ENCODE measurements at places on chromosomes 7 and 10. TPM values are rescaled to one million over a fixed set of nuclear protein-coding genes. Genes with fewer than 3 reads are reported as not detected.

DNA sequence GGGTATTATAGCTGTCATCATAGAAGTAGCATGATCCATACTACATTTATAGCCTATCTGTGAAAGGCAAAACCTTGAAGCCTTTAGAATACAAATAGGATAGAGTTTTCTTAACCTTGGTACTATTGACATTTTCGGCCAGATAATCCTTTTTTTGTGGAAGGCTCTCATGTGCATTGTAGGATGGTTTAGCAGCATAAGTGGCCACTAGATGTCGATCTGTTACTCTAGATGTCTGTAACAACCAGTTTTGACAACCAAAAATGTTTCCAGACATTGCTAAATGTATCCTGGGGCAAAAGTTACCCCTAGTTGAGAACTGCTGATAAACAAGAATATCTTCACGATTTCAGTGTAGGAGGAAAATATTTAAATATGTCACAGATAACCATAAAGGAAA, 319.4 kb upstream of the GALNT17 start:
- DNase-seq = no peak

The TRAPPC14 gene
- 35.2 TPM for total RNA-seq

DNA sequence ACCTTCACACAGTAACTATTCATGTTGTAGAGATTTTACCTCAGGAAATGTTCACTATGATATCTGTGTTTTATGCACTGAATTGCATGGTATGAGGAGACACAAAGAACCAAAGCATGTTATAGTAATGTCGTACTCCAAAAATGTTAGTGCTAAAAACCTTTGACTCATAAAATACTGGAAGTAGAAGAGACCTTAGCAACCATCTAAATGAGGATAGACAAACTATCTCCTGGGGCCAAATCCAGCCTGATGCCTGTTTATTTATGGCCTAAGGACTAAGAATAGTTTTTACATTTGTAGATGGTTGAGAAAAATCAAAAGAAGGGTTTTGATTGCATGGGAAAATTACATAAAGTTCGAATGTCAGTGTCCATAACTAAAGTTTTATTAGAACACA, 535.1 kb downstream of the INHBA start:
- no peak for DNase-seq

DNA sequence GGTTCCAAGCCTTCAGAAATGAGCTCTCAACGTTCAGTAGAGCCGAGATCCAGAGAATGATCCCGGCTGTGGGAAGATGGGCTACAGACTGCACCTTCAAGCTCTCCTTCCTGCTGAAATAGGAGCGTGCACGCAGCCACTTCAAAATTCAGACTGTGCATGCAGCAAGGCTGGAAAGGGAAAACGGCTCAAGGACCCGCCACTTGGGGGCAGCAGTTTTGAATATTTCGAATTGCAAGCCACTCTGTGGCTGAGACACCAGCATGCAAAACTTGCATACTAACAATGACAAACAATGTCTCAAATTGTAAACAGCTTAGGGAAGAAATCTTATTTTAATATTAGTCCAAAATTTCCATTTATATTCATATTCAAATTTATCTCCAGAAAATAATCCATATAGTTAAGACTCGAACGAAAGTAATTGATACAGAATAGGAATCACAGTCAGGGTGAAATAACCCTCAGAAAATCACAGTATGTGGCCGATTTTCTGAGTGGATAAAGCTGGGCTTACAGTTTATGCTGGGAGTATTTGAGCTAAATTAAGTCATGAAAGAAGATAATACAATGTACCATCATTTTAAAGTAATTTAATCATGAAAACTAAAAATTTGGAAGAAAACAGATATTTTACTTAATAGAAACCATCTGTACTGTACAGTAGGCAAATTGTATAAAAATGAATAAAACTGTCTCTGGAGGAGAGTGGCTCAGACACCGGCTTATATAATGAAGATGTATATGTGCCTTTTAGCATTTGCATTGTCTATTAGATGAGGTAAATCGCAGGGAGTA, 137.9 kb upstream of the MKI67 start:
- DNase-seq = peak; percentile 78

DNA sequence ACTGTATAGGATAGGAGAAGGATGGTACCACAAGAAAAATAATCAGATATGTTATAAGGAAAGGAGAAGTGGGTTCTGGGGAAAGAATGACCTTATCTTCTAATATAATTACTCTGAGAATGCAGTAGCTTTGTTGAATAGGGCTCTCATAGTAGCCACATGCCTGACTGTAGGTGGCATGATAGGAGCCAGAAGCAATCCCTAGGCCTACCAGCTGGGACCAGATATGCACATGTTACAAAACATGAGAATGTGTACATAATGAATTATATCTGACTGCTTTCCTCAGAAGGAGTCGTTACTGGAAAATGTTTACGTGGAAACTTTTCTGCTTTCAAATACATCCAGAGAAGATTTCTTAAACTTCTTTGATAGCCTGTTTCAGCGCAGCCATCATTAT, 53.2 kb upstream of the FAM3C start:
- DNase-seq = no peak

DNA sequence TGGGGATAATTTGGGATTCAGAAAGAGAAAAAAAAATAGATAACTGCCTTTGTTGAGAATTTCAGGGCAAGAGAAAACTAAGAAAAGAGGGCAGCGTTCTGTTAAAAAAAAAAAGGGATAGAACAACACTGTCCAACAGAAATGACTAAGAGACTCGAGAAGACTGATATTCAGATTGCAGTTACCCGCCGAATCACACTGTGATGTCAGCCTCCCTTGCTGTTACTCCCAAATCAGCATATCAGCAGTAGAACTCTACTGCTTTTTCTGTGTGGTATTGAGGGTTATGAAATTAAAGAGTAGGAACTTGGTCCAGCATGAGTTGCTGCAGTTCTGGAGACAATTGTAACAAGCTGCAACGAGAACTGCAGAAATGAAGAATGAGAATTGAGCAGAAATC, 1.9 kb downstream of the GJC3 start:
- DNase-seq = no peak

GRCh38 chr10:1324903-1325302, 268.7 kb downstream of the WDR37 start:
- no peak for DNase-seq

GRCh38 chr10:1552406-1552805, 184.9 kb downstream of the ADARB2 start:
- no peak for DNase-seq

DNA sequence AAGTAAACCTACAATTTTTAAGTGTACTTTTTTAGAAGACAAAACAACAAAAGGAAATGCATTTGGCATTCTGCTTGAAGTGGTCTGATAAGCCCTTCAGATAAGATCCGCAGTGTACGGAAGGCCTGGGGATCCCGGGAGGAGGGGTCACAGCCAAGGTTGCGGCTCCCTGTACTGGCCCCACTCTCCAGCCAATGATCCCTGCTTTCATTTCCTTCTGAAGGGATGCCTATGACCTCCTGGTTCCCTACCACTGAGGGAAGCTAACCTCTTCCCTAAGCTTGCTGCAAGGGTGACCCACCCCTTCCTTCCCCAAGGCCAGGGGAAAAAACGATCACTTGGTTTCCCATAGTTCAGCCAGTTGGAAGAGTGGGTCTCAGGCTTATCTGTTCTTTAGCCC, 5.3 kb downstream of the DENND2A start:
- no peak for DNase-seq

- no peak for DNase-seq
Measured at GRCh38 chr7:8714791-8715190, 281.4 kb downstream of the NXPH1 start.

- DNase-seq = no peak
Measured at GRCh38 chr10:86172301-86172700, 194.3 kb downstream of the GRID1 start.

The HYAL4 gene
- total RNA-seq = 0.21 TPM

- DNase-seq = no peak
Measured at GRCh38 chr7:97513326-97513725, 218.6 kb upstream of the TAC1 start.

DNA sequence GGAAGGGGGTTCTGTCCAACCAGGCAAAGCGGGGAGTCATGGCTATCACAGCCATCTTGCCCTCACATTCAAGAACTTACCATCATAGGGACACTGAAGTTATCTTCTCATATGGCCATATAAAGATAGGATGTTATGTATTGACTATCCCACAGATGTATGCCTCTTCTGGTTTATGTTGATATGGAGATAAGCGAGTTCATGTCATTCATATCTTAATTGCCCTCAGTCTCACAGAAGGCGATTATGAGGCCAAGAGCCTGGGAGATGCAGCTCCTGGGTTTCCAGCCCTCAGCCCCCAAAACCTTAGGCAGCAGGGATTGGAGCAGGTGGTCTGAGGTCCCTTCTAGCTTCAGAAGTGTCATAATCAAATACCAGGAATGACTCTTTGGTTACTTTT, 8.5 kb upstream of the ANKRD61 start:
- no peak for DNase-seq

DNA sequence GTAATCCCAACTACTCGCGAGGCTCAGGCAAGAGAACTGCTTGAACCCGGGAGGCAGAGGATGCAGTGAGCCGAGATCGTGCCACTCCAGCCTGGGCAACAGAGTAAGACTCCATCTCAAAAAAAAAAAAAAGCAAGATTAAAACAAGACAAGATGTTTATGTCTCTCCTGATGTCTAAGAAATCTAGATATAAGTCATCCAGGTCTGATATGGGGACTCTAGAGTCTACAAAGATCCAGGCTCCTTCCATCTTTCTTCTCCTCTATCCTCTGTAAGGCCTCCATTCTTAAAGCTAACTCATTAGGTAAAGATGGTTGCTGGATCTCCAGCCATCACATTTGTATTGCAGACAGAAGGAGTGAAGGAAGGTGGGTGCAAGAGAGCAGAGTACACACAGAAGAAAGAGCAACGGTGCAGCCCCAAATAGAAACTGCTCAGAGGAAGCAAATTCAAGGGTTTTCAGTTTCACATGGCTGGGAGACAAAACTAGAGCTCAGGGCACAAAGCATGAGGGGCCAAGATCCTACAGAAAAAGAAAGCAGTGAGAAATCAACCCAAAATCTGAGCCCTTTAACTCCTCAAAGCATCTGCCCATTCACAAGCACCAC, 57.6 kb downstream of the USP6NL start:
- DNase-seq = no peak

DNA sequence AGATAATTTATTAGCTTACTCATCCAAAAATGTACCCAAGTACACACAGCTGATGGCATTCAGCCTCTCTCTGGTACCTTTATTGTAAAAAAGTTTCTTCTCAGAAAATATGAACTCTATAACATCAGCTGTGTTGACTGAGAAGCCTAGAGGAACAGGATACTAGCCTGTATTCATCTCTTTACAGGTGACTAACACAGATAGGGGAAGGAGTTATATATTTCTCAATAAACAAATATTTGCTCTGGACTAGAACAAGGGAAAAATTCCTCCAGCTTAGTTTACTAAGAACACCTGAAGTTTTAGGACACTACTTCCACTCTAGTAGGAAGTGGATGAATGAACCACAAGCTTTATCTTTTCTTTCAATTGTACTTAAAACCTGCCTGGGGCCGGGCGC, 67.8 kb downstream of the ZNF248 start:
- DNase-seq = no peak

DNA sequence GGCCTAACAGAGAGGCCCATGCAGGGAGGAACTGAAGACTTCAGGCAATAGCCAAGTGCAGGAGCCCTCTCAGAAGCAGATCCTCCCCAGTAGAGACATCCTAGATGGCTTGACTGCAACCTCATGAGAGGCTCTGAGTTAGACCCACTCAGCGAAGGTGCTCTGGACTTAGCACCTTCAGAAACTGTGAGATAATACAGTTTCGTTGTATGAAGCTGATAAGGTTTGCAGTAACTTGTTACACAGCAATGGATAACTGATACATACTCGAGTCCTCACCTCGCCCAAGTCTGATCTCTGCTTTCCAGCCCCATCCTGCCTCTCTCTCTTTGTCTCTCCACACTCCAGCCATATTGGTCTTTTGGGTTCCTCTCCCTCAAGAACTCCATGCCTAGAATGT, 136.4 kb upstream of the EEPD1 start:
- no peak for DNase-seq

DNA sequence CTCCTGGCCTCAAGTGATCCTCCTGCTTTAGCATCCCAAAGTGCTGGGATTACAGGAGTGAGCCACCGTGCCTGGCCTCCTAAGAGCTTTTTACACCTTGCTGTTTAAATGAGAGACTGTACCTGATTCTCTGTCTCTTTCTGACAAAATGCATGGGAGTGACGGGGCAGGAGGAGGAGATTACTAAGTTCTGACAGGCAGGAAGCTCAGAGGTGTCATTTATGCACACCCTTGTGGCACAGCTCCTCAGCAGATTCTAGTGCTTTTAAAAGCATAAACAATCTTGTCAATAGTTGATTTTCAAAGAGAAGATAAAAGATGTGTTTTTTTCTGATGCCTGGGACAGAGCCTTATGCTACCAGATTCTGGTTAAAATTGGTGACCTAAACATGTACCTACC, 39.7 kb upstream of the STEAP4 start:
- DNase-seq = no peak

GRCh38 chr10:116620423-116621400, at the start of gene PNLIPRP2:
Gene PNLIPRP2 (plus strand): TSS chr10:116620953.
- no peak for DNase-seq

The MALRD1 gene
- total RNA-seq = 1.8 TPM

DNA sequence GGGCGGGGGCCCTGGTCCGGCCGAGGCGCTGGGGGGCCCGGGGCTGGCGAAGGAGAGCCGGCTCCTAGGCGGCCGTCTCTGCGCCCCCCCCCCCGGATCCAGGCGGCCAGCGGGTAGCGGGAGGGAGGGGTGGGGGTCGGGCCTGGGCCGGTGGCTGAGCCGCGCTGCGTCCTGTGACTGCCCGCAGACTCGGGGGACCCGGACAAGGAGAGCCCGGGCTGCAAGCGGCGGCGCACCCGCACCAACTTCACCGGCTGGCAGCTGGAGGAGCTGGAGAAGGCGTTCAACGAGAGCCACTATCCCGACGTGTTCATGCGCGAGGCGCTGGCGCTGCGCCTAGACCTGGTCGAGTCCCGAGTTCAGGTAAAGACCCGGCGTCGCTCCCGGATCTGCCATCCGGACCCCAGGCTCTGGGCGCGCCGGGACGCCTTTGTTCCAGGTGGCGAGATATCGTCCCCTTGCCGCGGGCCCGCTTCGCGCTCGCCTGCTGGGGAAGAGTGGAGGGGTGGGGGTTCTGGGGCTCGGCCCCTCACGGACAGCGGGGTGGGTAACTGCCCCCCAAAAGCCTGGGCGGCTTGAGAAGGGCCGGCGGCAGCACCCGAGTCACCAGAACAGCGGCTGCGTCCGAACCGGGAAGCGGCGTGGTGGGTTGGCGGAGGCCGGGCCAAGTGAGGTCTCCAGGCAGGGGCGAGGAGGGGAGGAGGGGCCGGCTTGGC, 819 bp downstream of the UNCX start:
- peak; percentile 70 for DNase-seq

DNA sequence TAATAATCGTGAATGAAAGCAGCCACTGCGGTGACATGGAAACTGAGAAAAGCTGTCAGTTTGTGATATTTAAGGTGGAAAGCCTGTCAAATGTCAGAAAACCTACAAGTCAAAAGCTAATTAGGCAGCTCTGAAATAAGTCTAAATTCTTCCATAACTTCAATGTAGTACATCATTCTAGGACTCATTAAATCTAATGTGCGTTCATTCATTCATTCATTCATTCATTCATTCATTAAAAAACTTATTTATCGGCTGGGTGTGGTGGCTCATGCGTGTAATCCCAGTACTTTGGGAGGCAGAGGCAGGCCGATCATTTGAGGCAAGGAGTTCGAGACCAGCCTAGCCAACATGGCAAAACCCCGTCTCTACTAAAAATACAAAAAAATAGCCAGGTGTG, 79.7 kb downstream of the ATE1 start:
- no peak for DNase-seq

GRCh38 chr10:15725603-15726002, 5.9 kb upstream of the ITGA8 start:
- DNase-seq = no peak
